ENCODE measurements at places on chromosomes 12 and 14.

GRCh38 chr12:6825398-6826124 lies 2.6 kb upstream of the P3H3 start:
- peak; percentile 92 for DNase-seq

- no peak for DNase-seq
Measured at GRCh38 chr12:131204416-131205274, 250.9 kb downstream of the ADGRD1 start.

DNA sequence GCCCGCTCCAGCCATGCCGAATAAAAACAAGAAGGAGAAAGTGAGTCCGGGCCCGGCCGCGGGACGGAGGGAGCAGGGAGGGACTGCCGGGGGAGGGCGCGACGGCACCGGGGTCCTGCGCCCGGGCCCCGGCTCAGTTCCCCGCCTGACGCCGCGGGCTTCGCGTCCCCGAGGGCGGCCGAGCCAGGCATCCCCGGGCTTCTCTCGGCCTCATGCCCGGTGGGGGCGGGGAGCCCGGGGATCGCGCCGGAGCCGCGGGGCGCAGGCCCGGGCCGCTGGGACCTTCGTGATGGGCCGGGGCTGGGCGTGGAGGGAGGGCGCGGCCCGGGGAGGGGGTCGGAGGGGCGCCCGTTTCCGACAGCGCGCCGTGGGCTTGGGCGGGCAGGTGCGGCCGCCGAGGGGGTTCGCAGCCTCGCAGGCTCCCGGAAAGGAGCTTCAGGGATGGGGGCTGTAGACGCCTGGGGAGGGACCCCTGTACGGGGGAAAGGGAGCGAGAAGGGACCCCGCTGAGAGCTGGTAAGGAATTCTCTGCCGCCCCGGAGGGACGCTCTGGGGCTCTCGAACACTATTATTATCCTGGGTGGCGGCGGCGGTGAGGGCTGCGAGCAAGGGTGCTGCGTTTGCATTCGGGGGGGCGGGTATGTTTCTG lies 496 bp downstream of the PPP2R5C start:
- DNase-seq: peak; percentile 11

DNA sequence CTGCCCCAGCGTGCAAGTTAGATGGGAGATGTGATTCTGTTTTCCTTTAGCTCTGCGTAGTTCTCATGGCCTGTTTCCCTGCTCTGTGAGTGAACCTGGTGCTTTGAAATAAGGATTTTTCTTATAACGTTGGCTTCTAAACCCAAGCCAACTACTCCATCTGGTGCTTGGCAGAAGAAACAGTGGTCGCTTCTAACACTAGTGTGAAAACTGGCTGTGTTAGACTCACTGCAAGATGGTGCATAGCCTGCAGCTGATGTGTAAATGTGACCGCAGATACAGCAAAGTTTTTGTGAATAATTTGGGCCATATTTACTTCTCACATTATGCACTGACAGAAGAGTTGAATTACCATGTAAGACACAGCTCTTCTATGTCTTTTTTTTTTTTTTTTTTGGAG lies 12.2 kb downstream of the GTF2H3 start:
- DNase-seq: no peak

- DNase-seq: no peak
Measured at GRCh38 chr14:67332468-67332867, 27.1 kb downstream of the ATP6V1D start.

DNA sequence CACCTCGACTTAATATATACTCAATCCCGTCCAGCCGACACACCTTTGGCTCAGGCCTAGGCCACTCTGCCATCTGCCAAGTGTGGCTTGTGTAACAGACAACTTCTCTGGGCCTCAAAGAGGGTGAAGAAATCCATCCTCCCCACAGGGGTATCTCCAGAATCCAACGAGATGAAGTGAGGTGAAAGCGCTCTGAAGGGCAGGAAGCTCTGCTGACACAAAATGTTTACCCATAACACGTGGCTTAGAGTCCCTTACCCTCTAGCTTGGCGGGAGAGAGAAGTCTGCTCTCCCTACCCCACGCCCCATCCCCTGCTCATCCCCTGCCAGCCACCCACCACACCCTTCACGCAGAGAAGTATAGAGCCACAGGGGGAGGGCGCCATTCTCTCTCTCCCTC lies 13.0 kb downstream of the ZBTB39 start:
- no peak for DNase-seq

- DNase-seq: no peak
Measured at GRCh38 chr12:32756476-32757066, 874 bp upstream of the YARS2 start.

GRCh38 chr14:22923746-22924145 lies 4.8 kb upstream of the RBM23 start:
- DNase-seq: no peak

GRCh38 chr12:124856842-124857178 lies 6.9 kb downstream of the SCARB1 start:
- no peak for DNase-seq

- no peak for DNase-seq
Measured at GRCh38 chr14:85475113-85475512, 54.8 kb upstream of the FLRT2 start.

- no peak for DNase-seq
Measured at GRCh38 chr12:58745348-58746125, 174.8 kb downstream of the LRIG3 start.

DNA sequence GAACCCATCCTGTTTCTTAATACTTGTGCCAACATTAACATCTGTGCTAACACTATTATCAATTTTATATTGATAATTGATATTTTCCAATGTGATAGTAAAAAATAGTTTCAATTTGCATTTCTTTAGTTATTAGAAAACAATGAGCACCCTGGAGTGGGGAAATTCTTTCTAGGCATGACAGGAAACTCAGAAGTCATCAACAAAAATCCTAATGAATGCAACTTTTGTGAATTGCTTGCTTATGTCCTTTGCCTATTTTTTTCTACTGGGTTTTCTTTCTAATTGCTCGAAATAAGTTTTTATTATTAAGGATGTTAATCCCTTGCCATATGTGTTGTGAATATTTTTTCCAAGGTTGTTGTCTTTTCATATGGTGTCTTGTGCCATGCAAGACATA lies 18.1 kb upstream of the WDR20 start:
- DNase-seq: no peak

GRCh38 chr14:104315625-104316024 lies 177.2 kb downstream of the KIF26A start:
- no peak for DNase-seq

GRCh38 chr14:28303248-28303647 lies 463.3 kb upstream of the FOXG1 start:
- no peak for DNase-seq

DNA sequence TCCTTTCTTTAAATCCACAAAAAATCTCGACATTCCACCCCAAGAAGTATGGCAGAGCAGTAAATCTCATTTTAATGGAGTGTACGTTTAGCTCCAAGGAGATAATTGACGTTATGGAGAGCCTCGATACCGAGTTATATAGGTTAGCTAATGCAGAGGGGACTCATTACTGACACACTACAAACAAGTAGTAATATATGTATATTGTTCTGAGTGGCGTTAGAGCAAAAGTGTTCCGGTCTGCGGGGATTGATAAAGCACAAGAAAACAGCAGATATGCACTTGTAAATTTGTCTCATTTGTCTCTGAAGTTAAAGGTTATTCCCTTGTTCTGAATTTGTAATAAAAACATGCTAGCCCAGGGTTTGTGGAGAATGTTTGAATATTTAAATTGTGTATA lies 84.1 kb downstream of the BCL11B start:
- DNase-seq: no peak

- no peak for DNase-seq
Measured at GRCh38 chr12:89064151-89064550, 288.1 kb downstream of the DUSP6 start.

DNA sequence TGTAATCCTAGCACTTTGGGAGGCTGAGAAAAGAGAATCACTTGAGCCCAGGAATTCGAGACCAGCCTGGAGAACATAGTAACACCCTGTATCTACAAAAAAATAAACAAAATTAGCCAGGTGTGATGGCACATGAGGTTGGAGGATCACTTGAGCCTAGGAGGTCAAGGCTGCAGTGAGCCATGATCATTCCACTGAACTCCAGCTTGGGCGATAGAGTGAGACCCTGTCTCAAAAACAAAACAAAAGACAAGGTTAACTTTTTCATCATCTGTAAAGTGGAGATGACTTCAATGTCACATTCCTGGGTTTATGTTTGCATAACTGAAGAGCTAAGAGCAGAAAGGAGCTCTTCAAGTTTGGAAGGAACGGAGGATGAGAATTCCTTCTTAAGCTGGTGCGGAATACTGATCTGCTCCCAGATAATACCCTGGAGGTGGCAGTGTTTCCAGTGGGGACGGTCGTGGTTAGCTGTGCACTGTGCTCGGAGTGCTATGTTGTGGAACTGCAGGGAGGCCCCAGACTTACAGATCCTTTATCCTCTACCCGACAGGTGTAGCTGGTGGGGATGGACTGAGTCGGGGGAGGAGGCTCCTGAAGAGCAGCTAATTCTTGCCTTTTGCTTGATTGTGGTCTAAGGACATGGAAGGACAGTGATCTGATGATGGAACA lies 22.5 kb upstream of the BICD1 start:
- no peak for DNase-seq

- no peak for DNase-seq
Measured at GRCh38 chr14:75249251-75249957, 29.2 kb upstream of the FOS start.

- no peak for DNase-seq
Measured at GRCh38 chr12:107558816-107559382, 126.7 kb upstream of the PWP1 start.

DNA sequence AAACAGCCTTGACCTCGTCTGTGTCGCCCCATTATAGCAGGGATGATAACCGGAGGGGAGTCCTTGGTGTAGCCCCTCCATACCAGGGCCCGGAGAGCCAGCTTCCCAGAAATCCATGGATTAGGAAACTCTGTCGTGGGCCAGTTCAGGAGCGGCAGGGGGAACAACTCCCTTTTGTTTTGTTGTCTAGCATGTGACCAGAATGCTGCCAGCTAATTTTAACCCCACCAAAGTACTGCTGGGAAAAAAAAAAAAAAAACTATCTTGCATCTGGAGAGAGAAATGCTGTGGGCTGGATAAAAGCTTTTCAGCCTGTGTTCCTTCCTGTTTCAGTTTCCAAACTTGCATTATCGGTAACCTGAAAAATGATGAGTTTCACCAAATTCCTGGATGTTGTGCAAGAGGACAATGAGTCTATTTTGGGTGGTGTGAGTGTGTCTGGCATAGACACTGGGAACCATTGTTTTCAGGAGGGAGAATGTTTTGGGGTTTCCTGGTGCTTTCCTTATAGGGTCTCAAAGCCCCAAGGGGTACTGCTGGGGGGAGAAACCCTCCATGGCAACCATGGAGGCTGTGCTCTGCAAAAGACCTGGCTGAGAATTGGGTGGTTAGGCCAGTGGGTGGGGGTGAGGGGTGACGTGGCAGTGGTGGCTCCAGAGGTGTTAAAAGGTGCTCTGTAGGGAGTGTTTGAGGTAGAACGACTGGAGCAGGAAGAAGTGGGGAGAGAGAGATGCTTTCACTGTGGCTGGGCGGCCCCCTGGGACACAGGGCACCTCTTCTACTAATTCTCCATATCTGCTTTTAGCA lies 14.9 kb upstream of the IRF2BPL start:
- DNase-seq: peak; percentile 96

GRCh38 chr14:48247977-48248376 lies 572.6 kb upstream of the MDGA2 start:
- DNase-seq: no peak

GRCh38 chr12:18415227-18415626 lies 153.9 kb downstream of the PIK3C2G start:
- DNase-seq: no peak

- no peak for DNase-seq
Measured at GRCh38 chr12:78331753-78332152, 501.1 kb downstream of the NAV3 start.

- no peak for DNase-seq
Measured at GRCh38 chr12:1915082-1915968, 3.1 kb downstream of the CACNA2D4 start.

GRCh38 chr12:3149515-3150307 lies 72.5 kb downstream of the TSPAN9 start:
- no peak for DNase-seq

DNA sequence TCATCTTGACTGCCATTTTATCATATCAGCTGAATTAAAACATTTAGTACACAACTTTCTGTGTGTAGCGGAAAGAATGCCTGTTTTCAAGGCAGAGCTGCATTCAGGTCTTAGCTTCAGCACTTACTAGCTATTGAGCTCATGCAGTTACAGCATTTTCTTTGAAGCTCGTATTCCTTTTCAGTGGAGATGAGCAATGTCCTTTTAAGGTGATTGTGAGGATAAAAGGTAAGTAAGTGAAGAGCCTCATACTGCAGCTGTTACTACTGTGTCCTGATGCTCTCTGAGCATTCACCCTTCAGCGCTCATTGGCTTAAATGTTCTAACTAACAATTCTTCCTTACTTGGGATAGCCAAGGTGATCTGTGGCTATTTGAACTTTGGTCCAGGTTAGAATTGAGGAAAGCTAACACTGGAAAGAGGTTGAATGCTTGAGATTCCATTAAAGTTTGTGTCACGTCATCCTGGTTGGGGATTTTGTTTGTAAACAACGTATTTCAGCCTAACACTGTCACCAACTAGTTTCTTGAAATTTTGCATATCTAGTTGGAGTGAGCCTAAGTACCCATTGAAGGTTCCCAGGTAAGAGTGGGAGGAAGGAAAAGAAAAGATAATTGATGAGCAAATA lies 71.4 kb downstream of the PAPOLA start:
- DNase-seq: no peak

GRCh38 chr14:49703965-49704364 lies 11.0 kb downstream of the KLHDC1 start:
- no peak for DNase-seq

GRCh38 chr12:120006258-120006975 lies 17.4 kb downstream of the BICDL1 start:
- no peak for DNase-seq

DNA sequence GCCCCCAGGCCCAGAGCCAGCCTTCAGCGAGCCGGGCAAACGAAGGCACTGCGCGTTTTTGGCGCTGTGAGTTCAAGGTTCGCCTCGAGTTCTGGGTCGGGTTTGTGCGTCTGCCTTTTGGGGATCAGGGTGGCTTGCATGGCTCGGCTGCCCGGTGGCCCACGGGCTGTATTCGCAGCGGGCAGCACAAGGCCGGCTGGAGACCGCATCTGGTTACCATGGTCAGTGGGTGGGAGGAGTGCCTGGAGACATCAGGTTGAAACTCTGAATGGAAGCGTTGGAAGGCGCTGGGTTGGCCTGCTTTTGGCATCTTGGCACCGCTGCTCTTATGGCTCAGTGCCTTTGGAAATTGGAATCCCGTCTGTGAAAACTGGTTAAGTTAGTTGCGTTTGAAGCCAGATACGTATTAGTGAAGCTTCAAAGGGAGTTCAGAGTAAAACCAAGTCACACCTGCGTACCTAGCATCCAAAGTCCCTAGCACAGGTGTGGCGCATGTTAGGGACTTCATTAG lies 50.9 kb downstream of the SNAPC1 start:
- DNase-seq: no peak

GRCh38 chr14:60691383-60692113 lies 32.6 kb downstream of the SIX4 start:
- no peak for DNase-seq

GRCh38 chr14:51822499-51822898 lies 37.9 kb upstream of the GNG2 start:
- no peak for DNase-seq
